ENCODE measurements at places on chromosomes 1 and 21.

DNA sequence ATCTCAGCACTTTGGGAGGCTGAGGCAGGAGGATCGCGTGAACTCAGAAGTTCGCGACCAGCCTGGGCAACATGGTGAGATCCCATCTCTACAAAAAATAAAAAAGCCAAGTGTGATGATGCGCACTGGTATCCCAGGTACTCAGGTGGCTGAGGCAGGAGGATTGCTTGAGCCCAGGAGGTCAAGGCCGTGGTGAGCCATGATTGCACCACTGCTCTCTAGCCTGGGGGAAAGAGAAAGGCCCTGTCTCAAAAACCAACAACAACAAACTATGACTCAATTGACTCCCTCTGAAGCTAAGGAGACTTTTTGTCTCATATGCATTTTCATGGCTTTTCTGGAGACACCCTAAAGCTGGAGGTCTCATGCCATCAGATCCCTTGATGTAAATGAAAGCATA lies 118.8 kb downstream of the CCDC185 start:
- DNase-seq: no peak

DNA sequence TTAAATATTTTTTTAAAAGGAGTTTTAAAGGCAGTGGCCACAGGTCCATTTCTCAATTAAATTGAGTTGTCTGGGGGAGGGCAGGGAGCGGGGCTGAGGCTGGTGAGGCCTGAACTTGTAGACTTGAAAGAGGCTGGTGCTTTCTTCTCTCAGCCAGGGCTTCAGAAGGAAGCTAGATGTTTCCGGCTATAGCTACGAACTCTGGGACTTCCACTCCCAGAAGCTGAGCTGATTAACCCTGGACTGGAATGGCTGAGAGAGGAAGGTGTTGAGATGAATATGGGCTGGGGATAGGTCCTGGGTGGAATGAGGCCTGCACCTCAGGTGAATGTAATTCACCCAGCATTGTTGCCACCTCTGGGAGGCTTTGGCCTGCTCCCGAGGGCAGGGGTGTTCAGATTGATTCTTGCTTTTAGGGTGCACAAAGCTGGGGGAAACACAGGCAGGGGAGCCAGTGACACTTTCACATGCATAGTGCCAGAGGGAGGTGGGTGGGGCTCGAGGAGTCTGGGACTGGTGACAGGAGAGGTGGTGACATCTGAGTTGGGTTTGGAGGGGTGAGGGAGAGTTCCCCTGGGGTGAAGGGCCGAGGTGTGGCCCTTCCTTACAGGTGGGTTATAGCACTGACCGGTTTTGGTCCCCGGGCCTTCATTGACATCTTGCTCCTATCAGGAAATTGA lies 18.2 kb downstream of the LDLRAP1 start:
- no peak for DNase-seq

- DNase-seq: peak; percentile 99
Observed at GRCh38 chr1:5992026-5992813, at the start of gene NPHP4. TSS of gene NPHP4 (minus strand) at chr1:5992425. CDS start at chr1:5986289, 6,136 bp downstream.

DNA sequence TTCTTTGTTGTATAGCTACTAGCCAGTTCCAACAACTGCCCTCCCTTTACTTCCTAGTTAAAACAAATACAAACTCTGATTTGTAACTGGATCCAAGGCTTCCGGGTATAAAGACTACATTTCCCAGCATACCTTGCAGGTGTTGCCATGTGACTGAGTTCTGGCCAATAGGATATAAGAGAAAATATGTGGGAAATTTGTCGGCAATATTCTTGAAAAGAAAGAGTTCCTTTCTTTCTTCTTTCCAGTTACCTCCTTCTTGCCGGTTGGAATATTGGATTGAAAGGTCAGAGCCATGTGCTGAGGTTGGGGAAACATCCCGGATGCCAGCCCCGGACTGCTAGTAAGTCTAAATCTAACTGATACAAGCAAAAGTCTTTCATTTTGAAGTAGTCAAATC lies 23.0 kb upstream of the ZBTB40 start:
- no peak for DNase-seq

- DNase-seq: no peak
Observed at GRCh38 chr1:51048670-51049069, 53.4 kb upstream of the C1orf185 start.

DNA sequence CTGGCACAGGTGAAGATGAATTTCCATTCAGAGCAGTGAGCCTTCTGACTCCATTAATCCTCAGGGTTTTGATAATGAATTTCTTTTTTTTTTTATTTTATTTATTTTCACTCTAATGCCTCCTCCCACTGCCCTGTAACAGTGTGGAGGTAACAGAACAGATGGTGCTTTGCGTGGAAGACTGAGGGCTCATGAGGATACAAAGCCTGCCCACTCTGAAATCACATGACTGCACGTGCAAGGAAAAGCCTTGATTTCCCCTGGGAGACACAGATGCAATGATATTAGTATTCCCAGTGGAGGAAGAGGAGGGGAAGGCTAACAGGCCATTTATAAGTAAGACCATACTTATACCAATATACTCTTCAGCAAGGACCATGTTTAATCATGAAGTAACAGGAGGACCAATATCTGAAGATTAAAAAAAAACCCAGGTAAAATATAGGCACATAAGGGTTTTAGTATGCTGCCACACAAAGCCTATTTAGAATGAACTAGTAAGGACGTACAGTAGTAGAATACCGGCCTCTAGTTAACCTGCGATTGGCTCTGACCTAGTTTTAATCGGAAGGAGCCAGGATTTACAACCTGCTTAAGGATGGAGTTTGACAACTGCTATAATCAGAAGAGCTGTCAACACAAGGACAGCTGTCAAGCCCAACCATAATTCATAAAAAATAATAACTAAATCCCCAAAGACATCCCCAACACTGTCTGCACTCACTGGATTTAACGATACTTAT lies 69.6 kb downstream of the LHX4 start:
- DNase-seq: no peak

GRCh38 chr1:72938408-72938807 lies 656.1 kb upstream of the NEGR1 start:
- no peak for DNase-seq

- DNase-seq: no peak
Observed at GRCh38 chr1:190479516-190479915, 1.9 kb upstream of the BRINP3 start.

GRCh38 chr1:210362526-210362925 lies 33.8 kb downstream of the HHAT start:
- no peak for DNase-seq

GRCh38 chr1:36123356-36123755 lies 1.7 kb downstream of the COL8A2 start:
- DNase-seq: no peak

DNA sequence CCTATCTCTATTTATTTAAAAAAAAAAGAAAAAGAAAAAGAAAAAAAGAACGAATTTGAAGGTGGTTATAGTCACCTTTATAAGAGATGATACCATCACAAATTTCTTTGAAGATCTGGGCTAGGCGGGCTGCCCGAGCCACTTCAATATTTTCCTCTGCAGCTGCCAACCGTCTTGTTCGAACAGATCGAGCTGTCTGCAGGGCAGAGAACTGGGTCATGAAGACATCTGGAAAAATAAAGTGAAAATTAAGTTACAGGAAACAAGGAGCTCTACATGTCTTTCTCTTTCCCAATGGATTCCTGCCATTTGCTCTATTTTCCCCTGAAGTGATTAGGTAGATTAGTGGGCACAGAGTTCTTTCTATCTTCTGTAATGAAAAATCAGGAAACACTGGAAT lies 31.9 kb downstream of the RUSC1 start:
- DNase-seq: no peak

DNA sequence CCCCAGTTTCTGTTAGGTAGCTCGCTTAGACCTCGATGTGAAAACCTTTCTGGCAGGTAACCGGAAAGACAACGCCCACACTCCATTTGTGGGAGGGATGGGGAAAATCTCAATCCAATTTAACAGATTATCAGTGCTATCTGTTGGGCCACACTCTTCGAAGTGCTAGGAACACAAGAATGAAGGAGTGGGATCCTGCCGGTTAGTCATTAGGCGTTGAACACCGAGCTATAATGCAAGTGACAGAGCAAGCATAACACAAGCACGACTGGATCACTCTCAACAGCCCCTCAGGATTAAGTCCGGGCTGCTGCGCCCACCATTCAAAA lies 531 bp downstream of the SNIP1 start:
- DNase-seq: no peak

- DNase-seq: no peak
Observed at GRCh38 chr1:196372896-196373536, 235.2 kb downstream of the KCNT2 start.

DNA sequence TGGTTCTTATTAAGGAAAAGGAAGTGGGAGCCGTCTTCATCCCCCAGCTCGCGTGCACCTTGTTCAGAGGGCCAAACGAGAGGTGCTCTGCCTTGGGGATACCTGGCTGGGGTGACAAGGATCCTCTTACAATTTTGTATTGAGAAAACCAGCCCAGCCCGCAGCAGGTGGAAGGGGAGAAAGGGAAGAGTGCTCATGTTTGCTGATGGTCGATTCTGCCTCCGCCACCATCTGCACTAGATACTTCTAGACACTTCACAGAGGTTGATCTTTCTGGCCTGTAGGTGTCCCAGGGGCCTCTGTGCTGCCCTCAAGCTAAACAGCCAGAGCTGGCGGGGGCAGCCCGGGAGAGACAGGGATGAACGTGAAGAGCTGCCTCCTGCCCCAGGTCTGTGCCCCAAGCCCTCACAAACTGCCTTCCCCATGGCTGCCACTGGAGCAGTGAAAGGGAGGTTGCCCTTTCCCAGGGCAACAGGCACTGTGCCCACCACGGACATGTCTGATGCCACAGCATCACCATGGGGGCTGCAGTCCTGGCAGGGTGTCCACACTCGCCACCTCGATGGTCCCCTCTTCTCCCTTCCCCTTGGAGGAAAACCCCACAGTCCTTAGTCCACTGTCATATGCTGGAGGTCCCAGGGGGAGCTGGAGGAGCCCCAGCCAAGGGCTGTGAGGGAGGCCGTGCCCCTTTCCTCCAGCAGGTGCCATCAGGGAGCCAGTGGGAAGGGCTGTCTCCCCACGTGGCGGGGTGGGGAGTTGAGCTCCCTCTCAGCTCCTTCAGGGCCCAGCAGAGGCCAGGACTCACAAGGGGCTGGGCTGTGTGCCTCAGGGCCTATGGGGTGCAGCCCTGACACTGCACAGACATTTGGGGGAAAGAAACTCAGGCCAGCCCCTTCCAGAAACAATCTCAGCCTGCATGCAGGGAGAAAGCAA lies 8.1 kb downstream of the ADPRS start:
- DNase-seq: no peak

DNA sequence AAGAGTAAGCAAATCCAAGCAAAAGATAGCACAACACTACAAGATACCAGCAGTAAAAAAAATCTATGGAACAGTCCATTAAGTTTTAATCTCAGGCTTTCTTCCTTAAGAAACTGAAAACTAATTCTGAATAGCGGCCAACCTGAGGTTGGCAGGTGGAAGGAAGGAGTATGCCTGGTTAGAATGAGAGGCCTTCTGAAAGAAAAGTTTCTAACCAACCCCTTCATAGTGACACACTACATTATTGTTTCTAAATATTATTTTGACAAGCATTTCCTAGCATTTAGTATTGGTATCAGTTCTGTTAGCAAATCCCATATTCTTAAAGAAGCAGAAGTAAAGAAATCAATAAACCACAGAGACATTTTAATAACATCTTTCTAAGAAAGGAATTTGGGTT lies 205.7 kb upstream of the PTBP2 start:
- no peak for DNase-seq

DNA sequence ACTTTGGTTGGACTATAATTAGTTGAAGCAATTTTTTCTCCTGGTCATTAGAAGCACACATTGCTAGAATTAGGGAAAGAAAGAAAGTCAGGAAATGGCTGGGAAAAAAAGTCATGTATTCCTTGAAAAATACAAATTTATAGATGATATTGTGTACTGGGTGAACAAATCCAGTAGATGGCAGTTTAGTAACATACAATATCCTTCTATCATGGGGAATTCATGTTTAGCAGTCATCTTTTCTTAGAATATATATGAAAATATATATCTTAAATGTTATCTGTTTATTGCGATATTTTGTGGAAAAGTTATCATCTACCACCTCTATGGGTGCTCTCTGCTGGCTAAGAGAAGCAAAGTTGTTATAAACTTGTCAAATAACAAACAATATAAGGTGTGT lies 13.1 kb upstream of the ZRANB2 start:
- no peak for DNase-seq

DNA sequence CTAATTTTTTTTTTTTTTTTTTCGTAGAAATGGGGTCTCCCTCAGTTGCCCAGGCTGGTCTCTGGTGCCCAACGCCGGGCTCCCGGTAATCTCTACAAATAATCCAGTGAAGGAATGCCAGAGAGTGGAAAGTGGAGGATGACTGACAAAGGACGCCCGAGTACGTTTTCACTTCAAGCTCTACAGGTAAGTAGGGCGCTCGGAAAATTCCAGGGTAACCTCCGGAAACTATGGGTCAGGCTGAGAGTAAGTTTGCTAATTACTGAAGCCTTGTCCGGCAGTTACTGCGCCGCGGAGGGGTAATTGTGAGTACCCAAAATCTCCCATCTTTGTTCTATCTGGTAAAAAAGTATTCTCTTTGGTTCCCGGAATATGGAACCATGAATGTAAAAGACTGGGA lies 1.8 kb upstream of the ZNF669 start:
- DNase-seq: no peak

DNA sequence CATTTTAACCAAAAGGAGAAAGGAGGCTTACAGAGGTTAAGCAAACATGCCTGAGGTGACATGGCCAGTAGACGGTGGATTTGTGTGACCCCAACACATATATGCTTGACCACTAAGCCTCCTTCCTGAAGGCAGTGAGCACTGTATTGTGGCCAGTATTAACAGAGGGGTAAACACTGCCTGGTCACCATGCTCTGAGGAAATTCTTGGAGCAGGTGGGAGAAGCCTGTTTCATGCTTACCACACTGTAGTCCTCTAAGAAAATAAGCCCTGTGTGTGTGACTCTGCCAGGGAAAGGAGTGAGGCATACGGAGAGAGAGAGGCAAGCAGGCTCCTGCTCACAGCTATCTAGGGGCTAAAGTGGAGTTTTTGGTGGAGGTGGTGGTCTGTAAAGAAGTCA lies 102.7 kb downstream of the KCND3 start:
- DNase-seq: no peak

DNA sequence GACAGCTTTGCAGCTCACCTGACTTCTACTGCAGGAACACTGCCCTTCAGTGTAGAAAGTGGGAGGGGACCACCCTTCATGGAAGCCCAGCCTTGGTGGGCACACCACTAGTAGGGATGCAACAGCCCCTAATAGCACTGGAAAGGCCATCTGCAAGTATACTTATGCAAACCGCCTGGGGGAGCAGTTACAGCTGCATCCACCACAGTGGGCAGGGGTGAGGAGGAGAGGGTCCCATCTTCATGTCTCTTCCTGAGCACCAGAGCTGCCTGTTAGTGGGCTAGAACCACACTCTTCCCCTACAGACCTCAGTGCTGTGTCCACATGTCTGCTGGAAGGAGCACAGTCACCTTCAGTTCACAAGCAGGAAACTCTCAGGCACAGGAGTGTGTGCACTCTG lies 66.2 kb upstream of the LHX8 start:
- no peak for DNase-seq
